ENCODE measurements at places on chromosomes 13 and 19. TPM values are rescaled to one million over a fixed set of nuclear protein-coding genes. Genes with fewer than 3 reads are reported as not detected.

The KCNC3 gene
- not detected for polyA plus RNA-seq

The C19orf18 gene
- polyA plus RNA-seq: not detected

The HIPK4 gene
- polyA plus RNA-seq: not detected

The SUCLA2 gene
- 24.0 TPM for polyA plus RNA-seq

The PRRG2 gene
- polyA plus RNA-seq: not detected

The ZNF714 gene
- polyA plus RNA-seq: 12.0 TPM

The ZNF793 gene
- 1.3 TPM for polyA plus RNA-seq

The KLHL1 gene
- polyA plus RNA-seq: not detected

- DNase-seq: no peak
Observed at GRCh38 chr19:8635422-8635821, 5.0 kb downstream of the NFILZ start.

- no peak for DNase-seq
Observed at GRCh38 chr13:49246850-49247642, 679 bp upstream of the CDADC1 start.

DNA sequence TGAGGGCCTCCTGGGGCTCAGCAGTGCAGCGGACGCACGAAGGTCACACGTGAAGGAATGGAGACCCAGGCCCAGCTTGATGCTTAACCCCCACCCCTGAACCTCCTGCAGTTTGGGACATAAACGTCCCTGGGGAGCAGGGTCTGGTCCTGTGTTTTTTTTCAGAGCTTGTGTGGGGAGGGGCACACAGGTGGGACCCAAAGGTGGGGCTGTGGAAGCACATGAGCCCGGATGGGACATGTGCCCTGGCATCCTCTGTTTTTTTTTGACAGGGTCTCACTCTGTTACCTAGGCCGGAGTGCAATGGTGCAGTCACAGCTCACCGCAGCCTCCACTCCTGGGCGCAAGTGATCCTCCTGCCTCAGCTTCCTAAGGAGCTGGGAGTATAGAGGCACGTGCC is 20.5 kb downstream of the UBXN6 start:
- DNase-seq: no peak

DNA sequence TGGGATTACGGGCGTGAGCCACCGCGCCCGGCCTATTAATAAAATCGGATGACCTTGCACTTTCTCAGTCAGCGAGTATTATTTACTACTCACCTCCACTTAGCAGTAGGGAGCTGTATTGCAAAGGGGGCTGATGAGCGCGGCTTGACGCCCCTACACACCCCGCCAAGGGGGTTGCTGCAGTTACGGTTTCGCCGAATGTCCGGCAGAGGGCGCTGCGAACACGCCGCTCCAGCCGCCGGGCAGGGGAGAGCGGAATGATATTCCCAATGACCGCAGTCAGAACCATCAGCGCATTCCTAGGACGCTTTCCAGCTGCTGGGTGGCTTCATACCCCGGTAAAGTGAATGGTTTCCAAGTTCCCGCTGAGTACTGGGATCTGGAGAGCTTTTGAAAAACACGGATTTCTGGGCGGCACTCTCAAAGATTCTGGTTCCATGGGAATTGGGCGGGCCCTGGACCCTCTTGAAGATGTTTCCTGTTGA is 30.0 kb upstream of the TPT1 start:
- peak; percentile 27 for DNase-seq

GRCh38 chr13:78659450-78659730 is 435 bp upstream of the OBI1 start:
- DNase-seq: peak; percentile 31

DNA sequence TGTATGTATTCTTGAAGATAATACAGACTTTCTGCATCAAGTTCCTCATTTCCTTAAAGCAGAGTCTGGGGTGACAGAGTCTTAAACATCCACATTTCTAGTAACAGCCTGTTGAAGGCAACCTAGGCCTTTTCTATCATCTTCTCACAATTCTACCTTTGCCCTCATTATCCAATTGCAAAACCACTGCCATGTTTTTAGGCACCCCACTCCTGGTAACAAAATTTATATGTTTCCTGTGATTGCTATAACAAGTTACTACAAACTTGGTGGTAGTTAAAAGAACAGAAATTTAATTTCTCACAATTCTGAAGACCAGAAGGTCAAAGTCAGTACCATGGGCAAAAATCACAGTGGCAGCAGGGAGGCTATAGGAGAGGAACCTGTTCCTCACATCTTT is 33.1 kb downstream of the TUBA3C start:
- no peak for DNase-seq

DNA sequence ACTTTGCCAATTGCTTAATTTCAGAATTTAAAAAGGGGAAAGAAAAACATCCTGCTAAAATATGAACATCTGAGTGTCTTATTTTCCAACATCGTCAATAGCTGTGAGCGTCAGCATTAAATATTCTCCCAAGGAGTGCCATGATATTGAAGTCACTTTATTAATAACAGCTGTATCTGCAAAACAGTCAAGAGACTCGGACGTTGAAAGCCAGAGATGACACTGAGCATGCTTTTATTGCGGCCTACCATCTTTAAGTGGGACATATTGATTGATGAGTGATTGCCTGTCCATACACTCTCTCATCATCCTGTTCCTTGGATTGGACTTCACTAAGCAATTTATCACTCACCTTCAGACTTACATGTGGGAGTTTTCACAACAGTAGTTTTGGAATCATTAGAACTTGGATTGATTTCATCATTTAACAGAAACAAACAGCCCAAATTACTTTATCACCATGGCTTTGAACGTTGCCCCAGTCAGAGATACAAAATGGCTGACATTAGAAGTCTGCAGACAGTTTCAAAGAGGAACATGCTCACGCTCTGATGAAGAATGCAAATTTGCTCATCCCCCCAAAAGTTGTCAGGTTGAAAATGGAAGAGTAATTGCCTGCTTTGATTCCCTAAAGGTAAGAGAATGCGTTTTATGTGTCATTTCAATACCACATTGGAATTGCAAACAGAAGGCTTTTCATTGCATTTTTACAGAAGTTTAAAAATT is 53.8 kb downstream of the MBNL2 start:
- no peak for DNase-seq

DNA sequence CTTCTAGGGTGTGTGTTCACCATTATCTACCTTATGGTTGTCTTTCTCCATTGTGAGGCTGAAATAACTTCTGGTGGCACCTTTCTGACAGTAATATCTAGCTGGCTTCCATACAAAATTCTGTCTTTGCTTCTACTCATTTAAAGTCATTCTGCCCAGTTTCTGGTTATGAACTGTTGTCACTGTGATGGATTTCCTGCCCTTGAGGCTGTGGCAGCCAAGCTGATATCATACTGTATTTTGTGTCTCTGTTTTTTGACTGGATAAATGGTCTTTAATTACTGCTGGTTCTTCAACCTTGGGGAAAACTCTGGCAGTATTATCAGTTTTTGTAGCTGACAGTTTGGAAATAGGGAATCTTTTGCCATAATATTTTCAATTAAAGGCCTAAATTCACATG is 233.4 kb downstream of the GPC6 start:
- DNase-seq: no peak

- no peak for DNase-seq
Observed at GRCh38 chr19:56842412-56842811, 1.9 kb upstream of the PEG3 start.

- peak; percentile 97 for DNase-seq
Observed at GRCh38 chr19:39833464-39834286, at the start of gene DYRK1B. Gene DYRK1B (minus strand): TSS chr19:39834162. CDS start chr19:39831867, 2,295 bp downstream.

DNA sequence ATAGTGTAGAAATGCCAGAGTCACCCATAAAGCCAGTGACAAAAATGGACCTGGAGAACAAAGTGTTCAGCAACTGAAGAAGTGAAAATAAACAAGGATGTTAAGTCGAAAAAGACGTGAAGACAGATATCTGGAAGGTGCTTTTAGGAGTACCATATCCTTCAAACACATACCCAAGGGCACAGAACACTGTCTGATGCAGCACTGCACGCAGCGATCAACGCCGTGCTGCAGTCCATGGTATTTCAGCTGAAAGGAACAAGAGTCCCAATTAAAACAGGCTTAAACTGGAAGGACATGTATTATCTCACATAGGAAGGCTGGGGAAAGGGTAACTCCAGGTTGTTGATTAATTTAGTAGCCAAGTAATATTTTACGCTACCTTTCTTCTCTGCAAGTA is 108.2 kb downstream of the SGCG start:
- DNase-seq: no peak

DNA sequence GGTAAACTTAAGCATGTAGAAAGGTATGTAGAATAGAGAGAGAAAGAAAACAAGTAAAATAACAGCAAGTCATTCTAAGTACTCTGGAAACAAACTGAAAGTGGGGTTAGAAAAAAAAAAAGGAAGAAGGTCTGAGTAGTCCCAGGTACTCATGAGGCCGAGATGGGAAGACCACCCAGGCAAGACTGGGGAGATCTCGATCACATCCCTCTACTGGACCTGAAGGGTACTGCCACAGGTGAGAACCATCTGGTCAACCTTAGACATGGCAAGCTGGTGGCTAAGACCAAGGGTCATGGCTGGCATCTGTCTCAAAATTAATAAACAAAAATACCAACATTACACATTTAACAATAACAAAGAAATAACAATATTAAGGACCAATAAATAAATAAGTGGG is 36.3 kb upstream of the ZNF724 start:
- no peak for DNase-seq

- no peak for DNase-seq
Observed at GRCh38 chr19:11151181-11151580, 4.4 kb downstream of the SPC24 start.

GRCh38 chr13:50282016-50282415 is 266.8 kb downstream of the KCNRG start:
- no peak for DNase-seq

GRCh38 chr19:43880483-43880882 is 53.4 kb downstream of the ZNF283 start:
- no peak for DNase-seq

DNA sequence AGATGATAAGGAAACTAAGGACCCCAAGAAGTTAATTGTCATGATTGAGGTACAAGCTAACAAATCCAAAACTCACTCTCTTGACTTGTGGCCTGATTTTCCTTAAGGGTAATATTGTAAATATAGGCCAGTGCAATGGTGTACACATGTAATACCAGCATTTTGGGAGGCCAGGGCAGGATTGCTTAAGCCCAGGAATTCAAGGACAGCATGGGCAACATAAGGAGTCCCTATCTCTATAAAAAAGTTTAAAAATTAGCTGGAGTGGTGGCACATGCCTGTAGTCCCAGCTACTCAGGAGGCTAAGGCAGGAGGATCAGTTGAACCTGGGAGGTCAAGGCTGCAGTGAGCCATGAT is 28.7 kb upstream of the GARRE1 start:
- DNase-seq: no peak

DNA sequence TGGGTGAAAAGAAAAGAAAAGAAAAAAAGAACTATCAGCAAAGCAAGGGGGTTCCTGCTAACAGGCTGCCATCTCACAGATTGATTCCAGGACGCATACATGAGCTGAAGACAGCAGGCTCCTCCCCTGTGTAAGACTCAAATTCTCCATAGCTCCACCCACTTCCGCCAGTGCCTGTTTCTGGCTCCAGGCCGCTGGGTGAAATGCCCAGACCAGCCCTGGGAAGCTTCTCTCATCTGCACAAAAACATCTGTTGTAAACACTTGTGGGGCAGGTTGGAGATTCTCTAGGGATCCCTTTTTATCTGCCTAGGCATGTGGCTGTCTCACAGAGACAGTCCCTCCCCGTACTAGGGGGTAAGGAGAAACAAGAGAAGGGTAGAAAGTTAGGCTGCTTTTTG is 1054.4 kb upstream of the SPRY2 start:
- no peak for DNase-seq
